ENCODE measurements at places on chromosomes 13 and 19. TPM values are rescaled to one million over a fixed set of nuclear protein-coding genes. Genes with fewer than 3 reads are reported as not detected.

Gene ZNF776
- 8.7 TPM for total RNA-seq

Gene LILRA2
- not detected for total RNA-seq

Gene ZNF558
- 25.8 TPM for total RNA-seq

Gene CDX2
- total RNA-seq = not detected

Gene SIGLEC8
- total RNA-seq = not detected

Gene ZFP28
- 7.5 TPM for total RNA-seq

Gene ERICH4
- total RNA-seq = not detected

Data from tracheal epithelial cell (primary cell).